Fibroblast of villous mesenchyme (primary cell): ENCODE measurements at places on chromosomes 5 and 9. TPM values are rescaled to one million over a fixed set of nuclear protein-coding genes. Genes with fewer than 3 reads are reported as not detected.

CNTNAP3 gene
- 0.64 TPM in 1 of 2 replicates, not detected in the other for total RNA-seq

DNAI1 gene
- under 0.01 TPM in 1 of 2 replicates, not detected in the other for total RNA-seq

DMRT2 gene
- not detected in 2 replicates for total RNA-seq

CCNI2 gene
- total RNA-seq = under 0.01 TPM in 1 of 2 replicates, not detected in the other

ELAVL2 gene
- not detected in 2 replicates for total RNA-seq

CSF2 gene
- 0.43 TPM in 1 of 2 replicates, not detected in the other for total RNA-seq

MYORG gene
- 0.64 and 1.3 TPM in 2 replicates for total RNA-seq

CTSV gene
- 0.32 and 0.43 TPM in 2 replicates for total RNA-seq

PRRC2B gene
- 79.2 and 92.8 TPM in 2 replicates for total RNA-seq

FRMD3 gene
- 0.64 and 0.86 TPM in 2 replicates for total RNA-seq

ANKRD18B gene
- total RNA-seq = 0.97 TPM in 1 of 2 replicates, not detected in the other

AMACR gene
- 9.7 and 17.7 TPM in 2 replicates for total RNA-seq

MYMK gene
- total RNA-seq = not detected in 2 replicates

NOL8 gene
- 24.2 and 25.4 TPM in 2 replicates for total RNA-seq

DMAC1 gene
- 7.8 and 10.6 TPM in 2 replicates for total RNA-seq

SV2C gene
- not detected in 2 replicates for total RNA-seq

RMI1 gene
- total RNA-seq = 6.1 and 7.8 TPM in 2 replicates

GRXCR2 gene
- total RNA-seq = not detected in 2 replicates

FER gene
- total RNA-seq = 27.4 and 43.6 TPM in 2 replicates

RFX3 gene
- 2.6 and 3.5 TPM in 2 replicates for total RNA-seq

NRARP gene
- under 0.01 and 0.32 TPM in 2 replicates for total RNA-seq

AGXT2 gene
- under 0.01 TPM in 1 of 2 replicates, not detected in the other for total RNA-seq

GPR151 gene
- not detected in 2 replicates for total RNA-seq

PCA3 gene
- under 0.01 TPM in 1 of 2 replicates, not detected in the other for total RNA-seq

CD74 gene
- total RNA-seq = 0.32 and 3.0 TPM in 2 replicates

SETX gene
- 77.6 and 89.8 TPM in 2 replicates for total RNA-seq

LRRC19 gene
- not detected in 2 replicates for total RNA-seq

SLC27A6 gene
- total RNA-seq = under 0.01 and 0.32 TPM in 2 replicates

EHMT1 gene
- 41.9 and 43.6 TPM in 2 replicates for total RNA-seq

CAVIN4 gene
- total RNA-seq = 0.64 and 1.3 TPM in 2 replicates

IGIP gene
- total RNA-seq = 6.4 and 7.8 TPM in 2 replicates

CCIN gene
- 0.43 and 2.3 TPM in 2 replicates for total RNA-seq

SPAAR gene
- not detected in 2 replicates for total RNA-seq

JAKMIP2 gene
- 3.2 and 3.5 TPM in 2 replicates for total RNA-seq

LCP2 gene
- not detected in 2 replicates for total RNA-seq
